ENCODE measurements at places on chromosomes 11 and 22.

DNA sequence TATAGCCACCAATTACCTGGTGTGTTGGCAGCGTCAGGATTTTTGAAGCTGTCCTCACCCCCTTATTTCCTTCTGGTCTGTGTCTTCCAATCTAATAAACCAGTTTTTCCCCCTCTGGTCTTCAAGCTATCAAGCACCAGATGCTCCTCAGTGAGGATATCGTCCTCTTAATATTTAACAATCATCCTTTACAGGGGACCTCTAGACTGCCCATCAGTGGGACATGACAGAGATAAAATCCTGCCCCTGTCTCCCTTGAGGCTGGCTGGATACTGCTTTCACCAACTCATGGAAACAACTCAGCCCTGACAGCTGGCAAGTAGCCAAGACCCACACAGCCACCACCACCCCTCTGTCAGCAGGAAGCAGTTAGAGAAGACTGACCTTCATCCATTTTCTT, 421.0 kb upstream of the API5 start:
- no peak for DNase-seq

GRCh38 chr22:25359601-25360261, 140.3 kb downstream of the CRYBB2 start:
- no peak for DNase-seq

DNA sequence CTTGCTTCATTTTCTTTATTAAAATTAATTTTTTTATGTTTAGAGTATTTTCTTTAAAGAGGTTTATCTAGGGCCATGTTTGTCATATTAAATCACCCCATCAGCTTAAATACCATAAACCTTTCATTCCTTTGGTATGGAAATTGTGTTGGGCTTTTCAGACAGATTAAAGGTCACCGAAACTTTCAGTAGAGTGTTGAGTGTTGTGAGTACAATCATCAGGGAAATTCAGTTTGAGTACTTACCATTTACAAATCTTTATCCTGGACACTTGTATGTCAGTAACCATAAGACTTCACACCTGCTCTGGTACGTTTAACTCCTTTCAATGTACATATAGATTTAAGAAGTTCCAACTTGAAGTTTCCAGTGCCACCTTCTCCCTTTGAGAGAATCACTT, 12.0 kb downstream of the PRMT3 start:
- no peak for DNase-seq

DNA sequence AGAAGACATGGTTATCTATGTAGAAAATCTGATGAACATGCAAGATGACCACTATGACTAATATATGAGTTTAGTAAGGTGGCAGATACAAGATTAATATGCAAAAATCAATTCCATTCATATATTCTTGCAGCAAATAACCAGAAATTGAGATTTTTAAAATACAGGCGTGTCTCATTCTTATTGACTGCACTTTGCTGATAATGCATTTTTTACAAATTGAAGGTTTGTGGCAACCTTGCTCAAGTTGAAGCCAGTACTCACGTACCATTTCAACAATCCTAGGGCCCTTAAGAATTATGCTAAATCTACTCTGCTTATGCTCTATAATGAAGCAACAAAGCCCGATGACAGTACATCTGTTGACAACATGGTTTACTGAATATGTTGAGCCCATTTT, 104.6 kb downstream of the KCNQ1OT1 start:
- DNase-seq = no peak

DNA sequence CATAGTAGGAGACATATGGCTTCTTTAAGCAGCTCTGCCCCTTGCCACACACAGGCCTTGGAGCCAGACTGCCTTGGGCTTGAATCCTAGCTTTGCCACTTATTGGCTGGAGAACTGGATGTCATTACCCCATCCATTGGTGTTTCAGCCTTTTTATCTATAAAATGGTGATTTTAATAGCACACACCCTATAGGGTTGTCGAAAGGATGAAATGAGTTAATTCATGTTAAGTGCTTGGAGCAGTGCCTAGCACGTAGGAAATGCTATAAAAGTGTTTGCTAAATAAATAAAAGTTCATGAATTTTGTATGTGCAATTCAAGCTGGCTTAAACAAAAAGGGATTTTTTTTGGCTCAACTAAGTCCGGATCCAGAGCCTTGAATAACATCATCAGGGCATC, 120.7 kb downstream of the TIMP3 start:
- DNase-seq = no peak

DNA sequence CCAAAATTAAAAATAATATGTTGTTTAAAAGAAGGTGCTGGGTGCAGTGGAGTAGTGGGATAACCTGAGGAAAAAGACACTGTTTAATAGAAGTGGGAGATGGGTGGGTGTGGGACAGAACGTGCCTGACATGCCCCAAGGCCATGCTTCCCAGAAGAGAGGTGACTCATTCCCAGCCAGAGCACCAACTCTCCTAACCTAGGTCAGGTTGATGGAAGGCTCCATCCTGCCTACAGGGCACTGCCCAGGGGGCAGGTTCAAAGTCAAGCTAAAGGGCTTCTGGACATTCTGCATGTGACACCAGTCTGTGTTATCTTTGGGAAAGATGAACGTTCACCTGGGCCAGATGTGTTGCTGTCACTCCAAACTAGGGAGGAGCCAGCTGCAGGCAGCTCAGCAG, 453.1 kb downstream of the SOX6 start:
- no peak for DNase-seq

- DNase-seq = no peak
These were observed 9.1 kb upstream of the MAPK8IP1 start for GRCh38 chr11:45876401-45876800.

- DNase-seq = no peak
These were observed 46.2 kb downstream of the FAM83F start for GRCh38 chr22:40040927-40041326.

DNA sequence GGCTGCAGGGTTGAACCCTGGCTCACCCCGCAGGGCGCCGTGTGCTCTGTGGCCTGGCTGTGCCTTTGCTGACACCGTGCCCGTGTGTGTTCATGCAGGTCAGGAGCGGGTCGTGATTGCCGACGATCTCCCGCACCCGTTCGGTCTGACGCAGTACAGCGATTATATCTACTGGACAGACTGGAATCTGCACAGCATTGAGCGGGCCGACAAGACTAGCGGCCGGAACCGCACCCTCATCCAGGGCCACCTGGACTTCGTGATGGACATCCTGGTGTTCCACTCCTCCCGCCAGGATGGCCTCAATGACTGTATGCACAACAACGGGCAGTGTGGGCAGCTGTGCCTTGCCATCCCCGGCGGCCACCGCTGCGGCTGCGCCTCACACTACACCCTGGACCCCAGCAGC, 47.0 kb upstream of the PPP6R3 start:
- no peak for DNase-seq

Measured in D721Med (cell line).